AG09309 (cell line): ENCODE measurements at places on chromosomes 2 and 18.

DNA sequence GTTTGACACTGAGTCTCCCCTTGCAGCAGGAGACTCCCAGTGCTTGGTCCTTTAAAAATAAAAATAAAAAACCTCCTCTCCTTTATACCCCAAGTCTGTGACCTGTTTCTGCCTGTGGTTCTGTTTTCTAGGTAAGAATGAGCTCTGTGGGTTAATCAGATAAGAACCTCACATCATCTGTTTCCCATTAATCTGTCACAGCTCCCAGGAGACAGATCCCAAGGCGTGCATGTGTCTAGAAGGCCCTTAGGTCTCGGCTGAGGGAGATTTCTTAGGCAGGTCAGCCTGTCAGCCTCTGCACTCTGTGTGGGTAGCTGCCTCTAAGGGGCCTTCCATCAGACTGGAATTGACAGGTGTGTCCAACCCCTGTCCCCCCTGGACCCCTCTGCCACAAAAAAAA is 80.7 kb downstream of the FHOD3 start:
- no peak for DNase-seq

DNA sequence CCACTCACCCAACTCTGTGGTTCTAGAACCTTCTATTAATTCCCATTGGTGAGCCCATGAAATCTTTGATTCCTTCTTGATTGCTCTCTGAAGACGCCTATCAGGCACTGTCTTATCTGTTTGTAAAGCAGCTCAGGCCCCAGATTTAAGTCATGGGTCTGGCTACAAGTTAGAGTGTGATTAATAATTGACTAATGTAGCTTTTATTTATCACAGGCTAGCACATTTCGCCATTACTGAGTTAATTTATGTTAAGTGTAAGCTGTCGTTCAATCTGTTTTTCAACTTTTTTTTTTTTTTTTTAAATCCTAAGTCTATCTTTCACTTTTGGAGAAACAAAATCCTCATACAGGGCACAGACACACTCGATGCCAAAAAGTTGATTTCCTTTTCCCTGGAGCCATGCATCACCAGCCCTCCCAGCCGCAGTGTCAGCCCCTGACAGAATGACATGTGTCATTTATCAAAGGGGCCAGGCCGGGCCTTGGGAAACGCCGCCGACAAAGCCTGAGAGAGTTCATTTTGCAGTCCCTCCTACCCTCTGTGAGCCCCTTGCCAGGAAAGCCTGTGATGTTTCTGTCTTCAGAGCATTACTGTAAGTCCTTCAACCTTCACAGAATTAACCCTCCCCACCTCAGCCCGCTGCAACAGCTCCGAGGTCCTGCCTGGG is 15.8 kb downstream of the TSHZ1 start:
- no peak for DNase-seq

- no peak for DNase-seq
Measured at GRCh38 chr2:161141033-161141432, 19.2 kb upstream of the TANK start.

DNA sequence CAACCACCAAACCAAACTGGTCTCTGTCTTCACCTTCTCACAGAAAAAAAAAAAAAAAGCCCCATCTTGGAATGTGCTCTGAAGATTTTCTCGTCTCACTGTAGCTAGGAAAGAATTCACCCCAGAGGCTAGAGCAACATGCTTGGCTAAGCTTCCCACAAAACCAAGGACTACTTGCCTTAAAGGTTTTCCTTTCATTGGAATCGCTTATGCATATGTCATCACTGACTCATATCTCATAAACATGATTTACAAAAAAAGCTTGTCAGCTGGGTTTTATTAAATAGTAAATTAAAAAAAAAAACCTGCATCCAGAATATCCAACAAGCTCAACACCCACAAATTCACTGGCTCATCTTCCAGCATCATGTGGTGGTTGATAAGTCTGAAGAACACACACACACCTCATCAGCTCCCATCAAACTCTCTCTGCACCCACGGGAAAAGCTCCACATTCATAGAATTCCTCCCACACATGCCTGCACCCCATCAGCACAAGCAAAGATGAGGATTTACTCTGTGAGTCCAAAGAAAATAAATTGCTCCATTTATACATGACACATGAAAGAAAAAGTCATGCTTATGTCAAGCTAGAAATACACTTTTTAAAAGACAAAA is 182.0 kb upstream of the TRIB2 start:
- peak; percentile 98 for DNase-seq

DNA sequence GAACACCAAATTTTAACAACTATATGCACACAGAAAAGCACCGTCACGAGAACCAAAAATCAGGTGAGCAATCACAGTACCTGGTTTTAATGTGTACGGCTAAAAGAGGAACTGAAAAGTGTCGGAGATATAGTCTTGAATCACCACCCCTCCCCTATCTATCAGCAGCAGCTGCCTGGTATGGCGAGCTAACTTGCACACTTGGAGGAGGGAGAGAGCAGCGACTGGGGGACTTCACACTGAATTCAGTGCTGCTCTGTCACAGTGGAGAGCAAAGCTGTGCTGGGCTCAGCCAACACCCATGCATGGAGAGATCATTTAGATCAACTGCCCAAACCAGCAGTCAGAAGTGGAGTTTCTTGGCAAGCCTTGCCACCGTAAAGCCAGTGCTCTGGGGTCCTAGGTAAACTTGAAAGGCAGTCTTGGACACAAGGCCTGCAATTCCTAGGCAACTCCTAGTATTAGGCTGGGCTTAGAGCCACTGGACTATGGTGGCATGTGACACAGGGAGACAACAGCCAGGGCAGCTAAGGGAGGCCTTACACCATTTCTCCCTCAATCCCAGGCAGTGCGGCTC is 89.2 kb upstream of the CD226 start:
- DNase-seq, result no peak

GRCh38 chr18:30248056-30248455 is 794.5 kb downstream of the DSC3 start:
- no peak for DNase-seq

- DNase-seq, result peak; percentile 82
Measured at GRCh38 chr2:149068996-149069888, 30.7 kb downstream of the LYPD6B start.

- no peak for DNase-seq
Measured at GRCh38 chr2:28216331-28216730, 176.3 kb upstream of the FOSL2 start.

- no peak for DNase-seq
Measured at GRCh38 chr2:162073888-162074631, at the start of gene DPP4. Gene DPP4, minus strand, starts transcription at chr2:162074215. Its CDS starts 234 bp downstream, at chr2:162073981.

GRCh38 chr2:23283-23682 is 23.0 kb downstream of the FAM110C start:
- DNase-seq, result no peak

DNA sequence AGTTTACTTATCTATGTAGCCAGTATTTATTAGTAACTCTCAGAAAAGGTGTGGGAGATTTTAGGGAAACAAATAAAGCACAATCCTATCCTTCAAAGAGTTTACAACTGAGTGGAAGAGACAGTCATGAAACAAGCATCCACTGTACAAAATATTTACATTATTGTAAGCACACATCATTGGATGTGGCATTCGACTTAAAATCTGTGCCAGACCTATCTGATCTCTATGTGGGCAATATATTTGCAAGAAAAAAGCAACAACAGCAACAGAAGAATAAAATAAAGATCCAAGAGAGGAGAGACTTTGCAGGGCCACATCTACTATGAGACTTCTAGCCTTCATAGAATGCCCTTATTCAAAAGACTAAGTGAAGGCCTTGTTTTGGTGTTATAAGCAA is 882.1 kb upstream of the PIK3C3 start:
- DNase-seq, result no peak
